ENCODE measurements at places on chromosomes 5 and 9.

DNA sequence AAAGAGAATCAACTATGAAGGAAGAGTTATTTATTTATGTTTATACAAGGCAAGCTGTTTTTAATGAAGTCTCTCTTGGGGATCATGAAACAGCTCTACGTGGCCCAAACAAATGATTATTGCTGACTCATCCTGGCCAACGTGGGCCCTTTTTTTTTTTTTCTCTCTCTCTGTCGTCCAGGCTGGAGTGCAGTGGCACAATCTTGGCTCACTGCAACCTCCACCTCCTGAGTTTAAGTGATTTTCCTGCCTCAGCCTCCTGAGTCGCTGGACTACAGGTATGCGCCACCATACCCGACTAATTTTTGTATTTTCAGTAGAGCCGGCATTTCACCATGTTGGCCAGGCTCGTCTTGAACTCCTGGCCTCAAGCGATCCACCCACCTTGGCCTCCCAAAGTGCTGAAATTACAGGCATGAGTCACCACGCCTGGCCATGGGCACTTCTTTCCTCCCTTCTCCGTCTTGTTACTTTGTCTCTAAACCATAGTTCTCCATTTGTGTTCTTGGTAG is 98.3 kb downstream of the BASP1 start:
- DNase-seq = no peak

DNA sequence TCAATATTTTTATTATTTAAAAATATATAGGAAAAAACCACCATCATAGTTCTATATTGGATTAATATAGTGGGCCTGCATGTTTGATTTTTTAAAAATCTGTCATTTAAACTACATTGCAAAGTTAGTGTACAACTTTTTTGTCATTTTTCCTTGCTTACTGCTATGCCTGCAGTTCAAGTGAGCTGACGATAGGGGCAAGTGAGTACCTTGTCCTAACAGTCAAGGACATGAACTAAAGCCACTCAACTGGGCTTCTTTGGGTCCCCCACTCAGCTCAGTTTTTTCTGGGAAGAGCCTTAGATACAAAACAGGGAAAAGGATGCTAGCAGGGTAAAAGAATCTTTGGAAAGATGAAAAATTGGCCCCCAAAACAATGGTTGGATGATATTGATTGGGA is 269.9 kb downstream of the MAN2A1 start:
- no peak for DNase-seq

GRCh38 chr9:35107297-35108290 is 4.7 kb upstream of the STOML2 start:
- DNase-seq = no peak

- no peak for DNase-seq
Measured at GRCh38 chr5:10059556-10059955, 190.1 kb downstream of the ATPSCKMT start.

GRCh38 chr5:69007163-69007562 is 86.7 kb upstream of the SLC30A5 start:
- no peak for DNase-seq

DNA sequence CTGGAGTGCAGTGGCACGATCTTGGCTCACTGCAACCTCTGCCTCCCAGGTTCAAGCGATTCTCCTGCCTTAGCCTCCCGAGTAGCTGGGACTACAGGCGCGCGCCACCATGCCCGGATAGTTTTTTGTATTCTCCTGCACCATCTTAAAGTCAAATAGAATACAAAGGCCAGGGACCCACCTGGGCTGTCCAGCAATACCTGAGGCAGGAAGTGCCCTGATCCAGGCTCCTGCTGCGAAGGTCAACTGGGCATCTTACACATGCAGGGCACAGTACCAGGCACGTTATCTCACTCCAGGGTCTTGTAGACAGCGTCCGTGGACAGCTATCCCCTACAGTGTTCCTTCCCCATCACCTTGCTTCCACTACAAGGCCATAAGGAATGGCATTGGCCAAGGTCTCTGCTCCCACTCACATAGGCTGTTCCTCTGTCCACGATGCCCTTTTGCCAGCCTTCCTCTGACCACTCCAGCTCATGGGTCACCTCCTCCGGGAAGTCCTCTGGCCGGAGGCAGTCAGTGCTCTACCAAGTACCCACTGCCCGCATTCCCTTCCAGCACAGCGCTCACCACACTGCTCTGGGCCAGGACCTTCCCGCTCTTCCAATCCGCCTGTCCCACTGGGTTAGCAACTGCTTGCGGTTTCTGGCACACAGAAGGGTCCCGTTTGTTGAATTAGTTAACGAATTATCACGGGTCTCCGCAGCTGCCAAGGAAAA is 978 bp downstream of the P4HA2 start:
- no peak for DNase-seq

DNA sequence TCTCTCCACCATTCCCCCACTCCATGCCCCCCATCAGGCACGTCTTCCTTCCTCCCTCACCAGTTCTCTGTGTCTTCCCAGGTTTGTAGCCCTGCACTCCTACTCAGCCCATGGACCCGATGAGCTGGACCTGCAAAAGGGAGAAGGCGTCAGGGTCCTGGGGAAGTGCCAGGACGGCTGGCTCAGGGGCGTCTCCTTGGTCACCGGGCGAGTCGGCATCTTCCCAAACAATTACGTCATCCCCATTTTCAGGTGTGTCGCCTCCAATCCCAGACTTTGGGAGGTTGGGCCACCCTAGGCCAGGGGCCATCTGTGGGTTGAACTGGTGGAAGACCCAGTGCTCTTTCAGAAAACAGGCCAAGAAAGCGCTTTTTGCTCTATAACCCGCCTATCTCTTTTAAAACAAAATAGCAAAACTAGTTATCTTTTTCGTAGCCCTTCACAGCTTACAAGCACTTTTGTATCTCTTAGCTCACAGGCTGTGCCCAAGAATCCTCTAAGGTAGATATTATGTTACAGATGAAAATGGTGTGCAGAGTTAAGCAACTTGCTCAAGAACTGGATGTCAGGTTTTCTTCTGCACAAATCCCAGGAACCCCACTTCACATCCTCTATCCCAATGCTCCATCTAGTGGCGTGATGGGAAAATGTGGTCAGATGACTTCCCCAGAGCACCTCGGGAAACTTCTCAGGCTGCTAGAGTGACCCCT is 56.2 kb downstream of the PLAC8L1 start:
- no peak for DNase-seq

DNA sequence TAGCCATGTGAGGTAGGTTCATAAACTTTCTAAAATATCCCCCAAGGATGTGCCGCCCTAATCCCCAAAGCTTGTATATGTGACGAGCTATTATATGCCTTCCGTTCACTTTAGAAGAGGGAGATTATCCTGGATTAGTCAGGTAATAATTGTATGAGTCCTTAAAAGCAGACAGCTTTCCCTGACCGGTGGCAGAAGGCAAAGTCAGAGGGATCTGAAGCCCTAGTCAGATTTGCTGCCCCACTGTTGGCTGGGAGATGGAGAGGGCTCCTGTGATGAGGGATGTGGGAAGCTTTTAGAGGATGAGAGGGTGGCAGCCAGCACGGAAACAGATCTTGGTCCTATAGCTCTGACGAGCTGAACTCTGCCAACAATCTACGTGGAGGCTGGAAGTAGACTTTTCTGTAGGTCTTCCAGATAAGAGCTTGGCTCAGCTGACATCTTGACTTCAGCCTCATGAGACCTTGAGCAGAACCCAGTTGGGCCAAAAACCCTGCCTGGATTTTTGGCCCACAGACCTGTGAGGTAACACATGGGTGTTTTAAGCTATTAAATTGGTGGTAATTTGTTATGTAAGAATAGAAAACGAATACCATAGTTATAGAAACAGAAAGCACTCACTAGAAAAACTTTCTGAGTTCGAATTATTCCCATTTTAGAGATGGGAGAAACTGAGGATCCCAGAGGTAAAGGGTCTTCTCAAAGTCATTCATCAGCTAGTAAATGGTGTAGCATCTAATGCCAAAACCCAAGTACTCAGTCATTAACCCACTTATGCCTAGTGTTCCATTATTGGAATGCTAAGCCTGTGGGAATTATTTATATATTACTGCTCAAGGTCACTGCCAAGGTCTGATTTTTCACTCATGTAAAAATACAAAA is 48.9 kb downstream of the SH3PXD2B start:
- DNase-seq = no peak

DNA sequence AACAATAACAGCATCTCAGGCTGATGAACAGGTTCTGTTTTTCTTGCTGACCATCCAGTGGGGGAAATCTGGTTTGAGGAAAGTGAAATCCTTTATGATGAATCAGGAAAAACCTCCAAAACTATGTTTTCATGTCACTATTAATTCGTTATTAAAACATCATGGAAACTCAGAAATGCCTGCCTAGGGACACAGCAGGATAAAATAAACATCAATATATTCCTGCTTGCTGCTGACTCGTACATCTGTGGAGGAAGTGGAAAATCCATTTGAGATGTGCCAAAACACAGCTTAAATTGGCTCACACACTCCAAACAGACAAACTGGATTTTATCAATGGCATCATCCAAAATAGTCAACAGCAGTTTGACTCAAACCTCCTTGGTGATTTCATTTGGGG is 53.0 kb downstream of the TEK start:
- no peak for DNase-seq

DNA sequence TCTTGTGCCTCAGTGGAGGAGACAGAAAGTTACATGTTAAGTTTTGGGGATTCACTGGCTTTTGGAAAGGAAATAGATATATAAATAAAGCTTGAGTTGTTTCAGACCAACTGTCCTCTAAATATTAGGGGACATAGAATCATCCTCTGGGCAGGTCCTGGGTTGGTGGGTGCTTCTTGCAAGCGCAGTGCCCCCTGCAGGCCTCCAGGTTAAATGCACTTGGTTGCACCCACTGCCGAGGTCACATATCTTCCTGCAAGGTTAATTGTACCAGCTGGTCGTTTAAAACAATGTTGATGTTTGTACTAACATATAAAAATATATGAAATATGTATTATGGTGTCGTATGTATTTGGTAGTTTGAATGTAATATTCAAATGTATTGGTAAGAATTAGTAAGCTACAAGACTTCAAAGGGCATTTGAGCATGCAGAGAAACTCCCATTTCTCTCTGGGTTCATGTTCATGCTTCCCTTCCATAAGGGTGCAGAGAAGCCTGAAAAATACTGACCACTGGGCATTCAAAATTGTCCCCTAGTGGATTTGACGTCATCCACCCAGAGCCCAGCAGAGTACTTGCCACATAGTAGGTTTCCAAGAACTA is 87.0 kb downstream of the ZNF618 start:
- DNase-seq = no peak

- DNase-seq = no peak
Measured at GRCh38 chr5:62938927-62939326, 360.3 kb downstream of the LRRC70 start.

DNA sequence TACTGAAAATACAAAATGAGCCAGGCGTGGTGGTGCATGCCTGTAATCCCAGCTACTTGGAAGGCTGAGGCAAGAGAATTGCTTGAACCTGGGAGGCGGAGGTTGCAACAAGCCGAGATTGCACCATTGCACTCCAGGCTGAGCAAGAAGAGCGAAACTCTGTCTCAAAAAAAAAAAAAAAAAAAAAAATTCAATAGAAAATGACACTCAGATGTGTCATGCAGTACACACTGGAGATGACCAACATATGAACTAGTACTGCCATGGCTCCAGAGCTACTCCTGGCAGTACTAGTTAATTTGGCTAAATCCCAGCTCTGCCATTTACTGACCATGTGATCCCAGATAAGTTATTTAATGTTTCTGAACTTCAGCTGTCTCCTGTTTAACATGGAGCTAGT is 7.3 kb downstream of the ATOX1 start:
- no peak for DNase-seq

DNA sequence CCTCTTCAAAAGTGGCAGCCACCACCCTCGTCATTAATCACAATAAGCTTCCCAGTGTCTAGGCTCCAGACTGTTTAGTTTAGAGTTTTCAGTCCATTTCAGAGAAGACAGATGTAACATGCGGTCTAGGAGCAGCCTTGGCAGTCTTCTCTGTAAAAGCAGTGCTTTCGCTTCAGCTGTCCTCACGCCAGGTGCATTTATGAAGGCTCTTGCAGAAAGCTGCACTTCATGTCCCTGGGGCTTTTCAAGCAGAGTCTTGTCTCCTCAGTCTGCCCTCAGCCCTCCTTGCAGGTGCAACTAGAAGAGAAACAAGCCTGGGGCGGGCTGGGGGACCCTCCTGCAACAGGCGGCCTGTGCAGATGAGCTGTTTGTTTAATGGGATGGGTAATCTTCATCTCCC is 281.9 kb downstream of the DRD1 start:
- DNase-seq = no peak

DNA sequence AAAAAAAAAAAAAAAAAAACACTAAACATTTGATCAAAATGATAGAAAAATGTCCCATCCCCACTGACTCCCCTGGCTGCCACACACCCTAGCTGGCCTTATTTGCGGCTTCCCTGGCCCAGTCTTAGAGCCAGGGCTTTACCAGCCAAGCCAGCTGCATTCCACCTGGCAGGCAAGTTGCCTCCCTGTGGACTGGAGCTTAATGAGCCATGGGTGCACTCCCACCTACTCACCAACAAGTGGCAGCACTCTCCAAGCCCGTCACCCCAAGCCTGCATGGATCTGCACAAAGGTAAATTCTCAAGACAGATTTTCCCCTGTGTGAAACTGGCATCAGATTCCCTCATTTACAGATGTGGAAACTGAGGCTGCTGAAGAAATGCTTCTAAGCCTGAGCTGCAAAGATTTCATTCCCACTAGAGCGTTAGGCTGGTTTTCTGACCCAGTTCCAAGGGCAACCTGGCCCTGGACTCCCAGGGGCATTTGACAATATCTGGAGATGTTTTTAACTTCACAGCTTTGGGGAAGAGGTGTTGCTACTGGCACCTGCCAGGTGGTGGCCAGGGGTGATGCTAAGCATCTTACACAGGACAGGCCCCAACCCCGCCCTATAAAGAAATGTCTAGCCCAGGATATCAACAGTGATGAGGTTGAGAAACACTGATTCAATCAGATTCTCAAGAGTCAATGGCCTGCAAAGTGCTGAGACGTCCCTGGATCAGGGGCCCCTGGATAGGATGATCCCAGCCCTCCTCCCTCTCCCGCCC is 21.9 kb upstream of the VDAC1 start:
- no peak for DNase-seq

DNA sequence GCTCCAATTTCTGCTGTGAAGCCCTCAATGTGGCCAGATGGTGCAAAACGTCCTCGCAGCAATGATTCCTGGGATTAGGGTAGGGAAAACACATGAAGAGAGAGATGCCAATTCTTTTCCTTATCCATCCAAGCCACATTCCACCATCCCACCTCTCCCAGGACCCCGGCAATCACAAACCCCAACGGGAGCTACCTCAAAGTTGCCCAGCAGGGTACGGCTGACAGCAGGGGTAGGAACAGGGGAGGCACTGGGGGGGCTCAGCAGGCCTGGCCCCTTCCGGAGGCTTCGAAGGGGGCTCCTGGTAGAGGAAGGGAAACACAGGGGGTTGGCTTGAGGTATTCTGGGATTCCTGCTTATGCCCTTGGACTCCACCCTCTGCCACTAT is 3.4 kb upstream of the STOML2 start:
- DNase-seq = no peak

GRCh38 chr5:135039271-135040033 is 5.4 kb upstream of the PITX1 start:
- no peak for DNase-seq
